CD4-positive, alpha-beta T cell treated with Interleukin-12 subunit alpha and Interleukin-12 subunit beta, for 1 hour (primary cell): ENCODE measurements at places on chromosomes 1 and 21.

DNA sequence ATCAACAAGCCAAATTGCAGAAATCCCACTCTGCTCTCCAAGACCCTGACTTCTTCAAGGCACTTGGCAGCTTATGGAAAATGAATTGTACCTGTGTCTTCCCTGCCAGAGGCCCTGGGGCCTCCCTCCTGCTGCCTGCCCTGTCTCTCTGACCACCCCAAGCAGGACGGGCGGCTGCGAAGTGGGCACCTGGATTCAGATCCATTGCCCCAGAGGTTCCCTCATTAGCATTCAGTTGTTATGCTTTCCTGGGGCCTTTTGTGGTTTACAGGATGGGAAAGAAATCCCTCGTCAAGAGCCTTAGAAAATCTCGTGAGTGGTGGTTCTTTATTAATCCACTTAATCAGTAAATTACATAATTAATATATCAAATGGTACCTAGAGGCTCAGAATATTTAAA, 179.3 kb downstream of the TNR start:
- no peak for DNase-seq

- DNase-seq = no peak
These were observed 2.2 kb downstream of the UBAP2L start for GRCh38 chr1:154222918-154223317.

- no peak for DNase-seq
These were observed 4.2 kb downstream of the SPOCD1 start for GRCh38 chr1:31811605-31812004.

DNA sequence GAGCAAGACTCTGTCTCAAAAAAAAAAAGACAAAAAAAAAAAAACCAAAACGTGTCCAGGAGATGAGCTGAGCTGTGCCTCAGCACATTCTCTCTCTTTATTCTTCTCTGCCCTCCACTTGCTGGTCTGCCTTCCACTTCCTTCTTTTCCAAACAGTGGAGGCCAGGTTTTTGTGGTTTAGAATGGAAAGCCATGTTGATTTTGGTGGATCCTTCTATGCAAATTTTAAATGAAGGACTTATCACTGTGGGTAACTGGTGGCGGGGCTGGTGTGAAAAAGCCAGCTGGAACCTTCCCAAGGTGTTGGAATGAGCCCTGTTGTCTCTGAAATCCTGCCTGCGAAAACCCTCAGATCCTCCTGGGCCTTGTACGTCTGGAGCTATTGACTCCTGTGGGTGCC, 61.9 kb downstream of the PTPRU start:
- DNase-seq = no peak

DNA sequence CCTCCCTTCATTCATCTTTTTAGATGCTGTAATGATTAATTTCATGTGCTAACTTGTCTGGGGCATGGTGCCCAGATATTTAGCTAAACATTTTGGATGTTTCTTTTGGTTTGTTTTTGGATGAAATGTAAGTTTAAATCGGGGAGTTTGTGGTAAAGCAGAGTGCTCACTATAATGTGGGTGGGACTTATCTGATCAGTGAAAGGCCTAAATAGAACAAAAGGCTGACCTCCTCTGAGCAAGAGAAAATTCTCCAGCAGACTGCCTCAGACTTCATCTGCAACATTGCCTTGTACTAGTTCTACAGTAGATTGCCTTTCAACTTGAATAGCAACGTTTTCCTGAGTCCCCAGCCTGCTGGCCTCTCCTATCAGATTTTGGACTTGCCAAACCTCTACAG, 183.6 kb downstream of the S1PR1 start:
- no peak for DNase-seq

GRCh38 chr1:26300578-26301275, 5.7 kb downstream of the UBXN11 start:
- no peak for DNase-seq

- DNase-seq = no peak
These were observed 11.5 kb upstream of the AIM2 start for GRCh38 chr1:159088050-159088449.

DNA sequence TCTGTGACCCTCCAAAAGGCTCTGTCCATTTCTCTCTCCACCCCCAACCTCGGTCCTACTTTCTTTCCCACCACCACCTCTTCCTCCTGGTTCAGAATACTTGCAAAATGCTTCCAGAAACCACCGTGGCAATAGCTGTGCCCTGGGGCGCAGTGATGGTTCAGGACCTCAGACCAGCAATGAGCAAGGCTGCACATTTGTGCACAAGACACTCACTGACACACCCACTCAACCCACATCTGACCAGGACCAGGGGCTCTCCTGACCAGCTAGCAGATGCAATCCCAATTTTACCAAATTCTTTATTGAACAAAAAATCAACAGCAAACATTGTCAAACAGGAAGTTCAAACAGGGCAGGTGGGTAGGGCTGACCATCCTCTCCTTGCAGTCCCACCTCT, 25.7 kb downstream of the SPOCD1 start:
- DNase-seq = no peak

- DNase-seq = no peak
These were observed 86.4 kb upstream of the ZNF648 start for GRCh38 chr1:182147951-182148350.

DNA sequence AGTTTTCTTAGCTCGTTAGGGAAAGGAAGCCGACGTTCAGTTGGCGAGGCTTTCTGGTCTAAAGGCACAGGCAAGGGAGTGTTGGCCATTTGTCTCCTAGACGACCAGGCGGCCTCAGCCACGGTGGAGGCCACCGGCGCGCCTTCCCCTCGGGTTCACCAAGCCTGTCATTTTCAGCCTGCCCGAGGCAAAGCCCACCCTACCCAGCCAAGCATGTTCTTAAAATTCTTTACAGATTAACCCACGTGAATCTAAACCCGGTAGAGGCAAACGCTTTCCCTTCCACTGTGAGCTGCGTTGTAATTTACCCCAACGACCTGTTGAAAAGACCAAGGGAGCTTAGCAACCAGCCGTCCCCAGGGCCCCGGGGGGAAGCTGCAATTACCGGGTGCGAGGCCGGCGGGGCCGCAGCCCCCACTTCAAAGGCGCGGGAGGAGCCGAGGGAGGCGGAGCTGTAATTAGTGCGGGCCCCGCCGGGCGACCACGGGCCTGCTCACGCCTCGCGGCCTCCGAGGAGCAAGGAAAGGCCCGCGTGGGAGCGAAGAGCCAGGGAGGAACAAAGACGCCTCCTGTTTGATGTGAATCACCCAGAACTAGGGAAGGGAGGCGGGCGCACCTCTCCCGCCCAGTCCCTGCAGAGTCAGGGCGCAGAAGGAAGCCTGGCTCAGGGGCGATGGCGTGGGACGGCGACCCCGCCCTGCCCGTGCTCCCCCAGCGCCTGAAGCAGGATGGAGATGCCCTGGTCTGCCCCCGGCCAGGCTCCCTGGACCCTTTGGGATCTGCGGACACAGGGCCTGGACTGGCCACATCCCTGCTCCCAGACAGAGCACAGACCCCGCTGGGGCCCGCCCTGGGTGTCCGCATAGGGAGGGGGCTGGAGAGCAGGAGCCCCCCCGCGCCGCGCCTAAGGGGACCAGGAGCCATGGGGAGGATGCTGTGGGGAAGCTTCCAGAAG, 12.1 kb upstream of the TSPEAR start:
- DNase-seq = peak; percentile 37

DNA sequence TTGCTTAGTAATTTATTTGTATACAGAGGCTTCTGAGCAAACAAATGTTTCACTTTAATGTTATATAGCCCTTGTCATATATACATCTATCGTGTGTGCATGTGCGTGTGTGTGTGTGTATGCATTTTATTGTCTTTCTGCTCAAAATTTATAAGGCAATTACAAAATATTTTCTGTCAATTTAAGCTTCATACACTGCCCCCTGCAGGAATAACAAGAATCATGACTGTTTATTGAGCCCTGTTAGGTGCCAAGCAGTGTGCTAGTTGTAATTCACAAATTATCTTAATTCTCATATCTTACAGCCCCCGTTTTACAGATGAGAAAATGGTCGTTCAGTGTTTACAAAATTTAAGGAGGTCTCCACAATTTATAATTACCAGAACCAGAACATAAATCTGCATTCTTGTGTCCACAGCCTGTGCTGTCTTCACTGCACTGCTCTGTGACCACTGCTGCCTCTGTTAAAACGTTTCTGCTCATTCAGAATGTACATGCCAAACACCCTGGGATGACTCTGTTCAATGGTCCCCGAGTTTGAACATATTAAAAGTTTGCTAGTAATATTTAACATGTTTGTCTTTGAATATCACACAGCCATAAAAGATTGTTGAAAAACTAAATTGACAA, 181.3 kb downstream of the ATP6V1G3 start:
- peak; percentile 42 for DNase-seq

DNA sequence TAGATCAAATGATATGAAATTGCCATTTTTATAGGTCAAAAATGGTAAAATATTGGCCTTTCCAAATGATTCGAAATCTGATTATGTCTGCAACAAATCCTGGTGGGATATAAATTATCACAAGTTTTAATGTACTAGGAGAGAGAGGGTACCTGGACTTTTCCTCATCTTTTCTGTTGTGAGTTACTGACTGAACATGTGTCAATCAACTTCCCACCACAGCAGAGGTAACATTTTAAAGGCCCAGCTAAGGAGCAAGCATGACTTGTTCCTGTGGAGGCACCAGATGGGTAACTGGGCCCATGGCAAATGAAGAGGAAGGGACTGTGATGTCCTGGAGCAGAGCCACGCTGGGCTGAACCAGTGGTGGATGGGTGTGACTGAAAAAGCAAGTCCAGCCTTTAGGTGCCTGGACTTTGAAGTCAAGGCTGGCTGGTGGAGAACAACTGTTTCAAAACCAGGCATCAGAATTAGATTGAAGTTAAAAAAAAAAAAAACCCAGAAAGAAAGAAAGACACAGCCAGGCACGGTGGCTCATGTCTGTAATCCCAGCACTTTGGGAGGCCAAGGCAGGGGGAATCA, 6.6 kb downstream of the MR1 start:
- no peak for DNase-seq

DNA sequence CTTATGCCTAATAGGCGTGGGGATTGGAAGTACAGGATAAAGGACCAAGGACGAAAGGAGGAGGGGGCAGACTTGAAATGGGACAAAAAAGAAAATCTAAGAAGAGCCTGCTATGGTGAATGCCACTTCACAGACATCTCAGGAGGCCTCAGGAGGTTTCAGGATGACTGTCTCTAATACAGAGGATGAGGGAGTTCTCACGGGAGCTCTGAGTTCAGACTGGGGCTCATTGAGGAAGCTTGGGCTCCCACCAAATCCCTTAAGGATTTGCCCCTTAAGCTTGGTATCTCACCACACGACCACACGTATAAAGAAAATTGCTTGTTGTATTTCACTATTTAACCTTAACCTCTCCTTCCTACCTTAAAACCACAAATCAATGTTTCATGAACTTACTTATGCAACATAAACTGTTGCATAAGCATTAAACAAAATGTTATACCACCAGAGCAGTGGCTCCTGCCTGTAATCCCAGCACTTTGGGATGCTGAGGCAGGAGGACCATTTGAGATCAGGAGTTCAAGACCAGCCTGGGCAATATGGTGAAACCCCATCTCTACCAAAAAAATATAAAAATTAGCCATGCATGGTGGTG, 12.4 kb downstream of the SLC30A1 start:
- no peak for DNase-seq

DNA sequence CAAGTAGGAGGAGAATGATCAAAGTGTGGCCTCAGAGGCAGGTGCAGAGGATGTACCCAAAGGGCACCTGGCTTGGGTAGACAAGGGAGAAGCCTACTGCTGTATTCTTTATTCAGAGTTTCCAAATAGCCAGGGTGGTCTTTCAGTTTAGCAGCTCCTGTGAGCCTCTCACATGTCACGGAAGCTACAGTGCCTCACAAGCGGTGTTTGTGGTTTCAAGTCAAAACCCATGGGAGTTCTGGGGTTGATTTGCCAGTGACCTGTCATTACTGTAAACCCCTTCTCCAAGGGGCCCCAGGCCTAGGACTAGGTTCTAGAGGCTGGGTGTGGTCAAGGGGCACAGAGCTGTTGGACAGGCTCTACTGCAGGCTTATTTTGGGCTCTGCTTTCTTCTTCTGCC, 10.2 kb upstream of the IL10 start:
- no peak for DNase-seq

DNA sequence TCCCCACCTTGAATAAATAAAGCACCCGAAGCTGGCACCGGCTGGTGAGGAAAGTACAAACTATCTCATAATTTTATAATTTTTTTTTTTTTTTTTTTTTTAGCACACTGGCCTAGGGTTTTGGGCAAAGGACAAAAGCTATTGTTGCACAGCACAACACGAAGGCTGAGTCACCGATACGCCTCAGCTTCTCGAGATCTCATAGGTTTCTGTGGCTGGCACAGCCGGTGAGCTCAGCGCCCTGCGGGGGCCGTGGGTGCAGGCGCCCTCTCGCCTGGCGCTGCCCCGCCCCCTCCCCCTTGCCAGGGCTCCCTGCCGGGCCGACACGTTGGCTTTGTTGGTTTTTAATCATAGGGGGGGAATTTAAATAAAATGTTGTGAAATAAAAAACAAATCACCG, 17.2 kb downstream of the CASZ1 start:
- no peak for DNase-seq

DNA sequence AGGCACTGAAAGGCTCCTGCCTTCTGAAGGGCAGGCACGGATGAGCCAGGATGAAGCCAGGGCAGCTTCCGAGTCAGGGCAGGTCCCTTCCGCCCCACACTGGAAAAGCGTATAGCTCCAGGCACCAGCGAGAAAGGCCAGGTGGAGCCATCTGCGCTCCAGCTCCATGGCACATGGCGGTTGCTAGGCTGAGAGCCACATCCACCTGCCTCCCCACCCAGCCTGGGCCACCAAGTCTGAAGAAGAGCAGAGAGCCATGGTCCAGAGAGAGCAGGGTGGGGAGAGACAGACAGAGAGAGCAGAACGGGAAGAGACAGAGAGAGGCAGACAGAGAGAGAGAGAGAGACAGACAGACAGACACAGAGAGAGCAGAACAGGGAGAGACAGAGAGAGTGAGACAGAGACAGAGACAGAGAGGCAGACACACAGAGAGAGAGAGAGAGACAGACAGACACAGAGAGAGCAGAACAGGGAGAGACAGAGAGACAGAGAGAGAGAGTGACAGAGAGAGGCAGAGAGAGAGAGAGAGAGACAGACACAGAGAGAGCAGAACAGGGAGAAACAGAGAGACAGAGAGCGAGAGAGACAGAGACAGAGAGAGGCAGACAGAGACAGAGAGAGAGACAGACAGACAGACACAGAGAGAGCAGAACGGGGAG, 5.2 kb downstream of the FNDC10 start:
- no peak for DNase-seq

GRCh38 chr1:154330669-154331068, 5.3 kb downstream of the ATP8B2 start:
- peak; percentile 13 for DNase-seq

GRCh38 chr21:43868461-43868860, 3.4 kb downstream of the AGPAT3 start:
- no peak for DNase-seq
